ENCODE measurements at places on chromosomes 4 and X.

DNA sequence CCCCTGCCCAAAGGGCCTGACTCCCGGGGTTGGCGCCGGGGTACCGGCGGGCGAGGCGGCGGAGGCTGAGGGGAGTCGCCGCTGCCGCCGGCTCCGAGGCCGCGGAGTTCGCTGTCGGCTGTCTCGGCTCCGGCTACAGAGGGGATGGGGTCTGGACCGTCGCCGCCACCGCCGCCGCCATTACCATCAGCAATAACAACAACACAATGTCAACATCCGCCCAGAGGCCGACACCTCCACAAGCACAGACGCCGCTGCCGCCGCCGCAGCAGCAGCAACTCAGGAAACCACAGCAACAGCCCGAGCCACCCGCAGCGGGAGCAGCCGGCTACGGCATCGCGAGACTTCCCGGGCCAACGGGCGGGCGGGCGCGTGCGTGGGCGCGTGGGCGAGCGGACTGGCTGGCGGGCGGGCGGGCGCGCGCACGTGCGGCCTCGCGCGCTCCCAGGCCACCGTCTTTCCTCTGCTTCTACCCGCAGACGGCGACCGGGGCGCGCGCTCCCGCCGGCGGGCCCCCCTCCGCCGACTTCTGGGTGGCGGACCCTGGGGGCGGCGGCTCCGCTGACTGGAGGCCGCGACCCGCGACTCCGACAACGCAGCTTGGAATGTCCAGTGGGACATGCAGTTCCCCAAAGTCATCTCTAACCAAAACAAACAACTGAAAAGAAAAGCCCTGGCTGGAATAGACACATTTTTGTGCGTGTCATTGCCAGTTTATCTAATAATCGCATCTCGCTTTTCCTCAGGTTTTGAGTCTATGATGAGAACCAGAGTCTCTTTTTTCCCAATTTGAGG is at the start of gene CHIC2:
Gene CHIC2, minus strand, starts transcription at position 289 of the 795 bp plus-strand sequence. CDS start 305 bp downstream, outside the sequence.
- peak; percentile 92 for DNase-seq

DNA sequence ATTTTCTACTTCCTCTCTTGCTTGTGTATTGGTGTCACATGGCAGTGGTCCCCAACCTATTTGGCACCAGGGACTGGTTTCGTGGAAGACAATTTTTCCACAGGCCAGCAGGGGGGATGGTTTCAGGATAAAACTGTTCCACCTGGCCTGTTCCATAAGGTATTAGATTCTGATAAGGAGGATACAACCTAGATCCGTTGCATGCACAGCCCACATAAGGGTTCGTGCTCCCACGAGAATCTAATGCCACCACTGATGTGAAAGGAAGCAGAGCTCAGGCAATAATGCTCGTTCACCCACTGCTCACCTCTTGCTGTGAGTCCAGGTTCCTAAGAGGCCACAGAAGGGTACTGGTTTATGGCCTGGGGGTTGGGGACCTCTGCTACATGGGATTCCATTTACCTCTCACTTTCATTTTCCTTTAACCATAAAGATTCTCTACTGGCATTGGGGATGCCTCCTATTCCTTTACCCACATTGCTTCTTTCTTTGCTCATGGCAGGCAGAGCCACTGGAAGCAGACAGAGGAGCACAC is 38.1 kb downstream of the SEC31A start:
- no peak for DNase-seq

DNA sequence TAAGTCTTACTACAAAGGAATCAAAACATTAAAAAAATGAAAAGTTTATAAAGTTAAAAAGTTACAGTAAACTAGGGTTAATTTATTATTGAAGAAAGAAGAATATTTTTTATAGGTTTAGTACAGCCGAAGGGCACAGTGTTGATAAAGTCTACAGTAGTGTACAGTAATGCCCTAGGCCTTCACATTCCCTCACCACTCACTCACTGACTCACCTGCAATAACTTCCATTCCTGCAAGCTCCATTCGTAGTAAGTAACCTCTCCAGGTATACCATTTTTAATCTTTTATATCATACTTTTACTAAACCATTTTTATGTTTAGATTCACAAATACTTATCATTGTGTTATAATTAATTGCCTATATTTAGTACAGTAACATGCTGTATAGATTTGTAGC is 307.5 kb upstream of the FAM241A start:
- no peak for DNase-seq

DNA sequence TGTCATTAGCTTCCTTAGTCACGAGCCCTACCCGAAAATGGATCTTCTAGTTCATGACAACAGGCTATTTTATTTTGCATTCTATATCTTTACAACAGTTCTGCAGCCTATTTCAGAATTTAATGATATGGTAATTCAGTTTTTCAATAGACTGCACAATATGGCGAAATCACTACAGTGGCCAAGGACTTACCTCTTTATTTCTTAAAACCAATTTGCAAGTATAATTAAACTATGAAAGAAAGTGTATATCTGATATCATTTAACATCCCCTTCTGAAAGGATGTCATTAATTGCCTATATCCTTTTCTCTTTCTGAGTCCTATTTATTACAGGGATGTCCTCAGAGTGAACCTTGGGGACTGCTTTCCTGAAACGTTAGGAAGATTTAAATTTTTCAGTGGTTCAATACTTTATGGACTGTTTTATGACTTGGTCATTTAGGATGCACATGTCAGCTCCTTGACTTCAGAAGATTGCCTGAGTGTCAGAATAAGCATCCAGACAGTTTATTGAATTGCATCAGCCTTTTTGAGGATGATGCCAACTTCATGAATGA is 190.8 kb upstream of the GEMIN8 start:
- no peak for DNase-seq

- DNase-seq = no peak
Measured at GRCh38 chr4:137129441-137129840, 402.9 kb downstream of the PCDH18 start.

GRCh38 chrX:46916273-46916672 is 4.1 kb downstream of the JADE3 start:
- DNase-seq = no peak

- DNase-seq = peak; percentile 78
Measured at GRCh38 chr4:110104661-110105060, 93.8 kb downstream of the ELOVL6 start.

GRCh38 chr4:102764901-102765300 is 4.1 kb upstream of the MANBA start:
- DNase-seq = no peak

DNA sequence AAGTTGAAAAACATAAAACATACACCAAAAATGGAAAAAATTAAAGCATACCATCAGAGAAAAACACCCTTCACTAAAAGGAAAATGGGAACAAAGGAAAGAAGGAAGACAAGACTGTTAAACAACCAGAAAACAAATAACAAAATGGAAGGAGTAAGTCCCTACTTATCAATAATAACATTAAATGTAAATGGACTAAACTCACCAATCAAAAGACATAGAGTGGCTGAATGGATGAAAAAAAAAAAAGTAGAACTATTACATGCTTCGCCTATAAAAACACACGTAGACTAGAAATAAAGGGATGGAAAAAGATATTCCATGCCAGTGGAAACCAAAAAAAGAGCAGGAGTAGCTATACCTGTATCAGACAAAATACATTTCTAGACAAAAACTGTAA is 19.4 kb upstream of the TMSB15A start:
- DNase-seq = no peak

DNA sequence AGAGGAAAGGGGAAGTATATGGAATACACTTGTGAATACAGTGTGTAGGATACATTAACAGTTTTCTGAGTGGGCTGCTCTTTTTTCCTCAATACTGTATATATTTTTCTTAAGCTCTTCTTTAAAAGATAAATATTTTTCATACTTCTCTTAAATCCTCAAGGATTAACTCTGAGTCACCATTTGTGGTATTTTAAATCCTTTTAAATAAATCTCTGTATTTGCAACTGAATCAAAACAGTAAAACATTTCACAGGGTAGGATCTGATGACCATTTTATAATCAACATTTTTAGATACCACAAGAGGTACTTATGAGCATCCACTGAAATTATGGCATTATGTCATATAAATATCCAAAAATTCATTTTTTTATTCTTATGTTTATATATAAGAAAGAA is 87.6 kb downstream of the GAB1 start:
- DNase-seq = no peak

GRCh38 chr4:102692474-102692873 is 68.3 kb downstream of the MANBA start:
- no peak for DNase-seq

- DNase-seq = no peak
Measured at GRCh38 chr4:32684160-32684559, 1964.0 kb downstream of the PCDH7 start.

DNA sequence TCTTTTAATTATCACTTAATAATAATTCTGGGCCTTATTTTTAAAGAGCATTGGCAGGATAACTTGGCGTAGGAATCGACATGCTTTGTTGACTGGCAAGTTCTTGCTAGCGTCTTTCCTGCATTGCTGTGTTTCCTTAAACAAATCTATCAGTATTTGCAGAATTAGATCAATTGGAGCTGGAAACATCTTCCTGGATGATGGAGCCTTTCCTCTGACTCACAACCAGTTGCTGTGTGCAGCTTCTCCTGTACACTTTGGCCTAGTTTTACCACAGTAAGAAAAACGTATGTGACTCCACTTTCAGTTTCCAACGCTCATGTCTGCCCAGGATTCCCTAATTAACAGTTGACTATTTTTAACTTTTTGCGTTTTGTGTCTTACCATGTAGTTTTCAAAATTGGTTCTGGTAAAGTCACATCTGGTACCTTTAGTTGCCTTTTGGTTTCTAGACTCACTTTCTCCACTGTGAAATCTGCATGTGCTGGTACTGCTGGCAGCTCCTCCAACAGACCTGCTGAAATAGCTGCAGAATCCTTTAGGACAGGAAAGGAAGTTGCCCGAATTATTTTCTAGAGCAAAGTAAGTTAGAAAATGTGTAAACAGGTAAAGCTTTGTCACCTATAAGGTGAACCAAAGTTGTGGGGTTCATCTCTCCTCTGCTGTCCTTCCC is 553.2 kb upstream of the FAT1 start:
- no peak for DNase-seq

GRCh38 chr4:88975958-88976774 is 80.8 kb downstream of the FAM13A start:
- DNase-seq = no peak

DNA sequence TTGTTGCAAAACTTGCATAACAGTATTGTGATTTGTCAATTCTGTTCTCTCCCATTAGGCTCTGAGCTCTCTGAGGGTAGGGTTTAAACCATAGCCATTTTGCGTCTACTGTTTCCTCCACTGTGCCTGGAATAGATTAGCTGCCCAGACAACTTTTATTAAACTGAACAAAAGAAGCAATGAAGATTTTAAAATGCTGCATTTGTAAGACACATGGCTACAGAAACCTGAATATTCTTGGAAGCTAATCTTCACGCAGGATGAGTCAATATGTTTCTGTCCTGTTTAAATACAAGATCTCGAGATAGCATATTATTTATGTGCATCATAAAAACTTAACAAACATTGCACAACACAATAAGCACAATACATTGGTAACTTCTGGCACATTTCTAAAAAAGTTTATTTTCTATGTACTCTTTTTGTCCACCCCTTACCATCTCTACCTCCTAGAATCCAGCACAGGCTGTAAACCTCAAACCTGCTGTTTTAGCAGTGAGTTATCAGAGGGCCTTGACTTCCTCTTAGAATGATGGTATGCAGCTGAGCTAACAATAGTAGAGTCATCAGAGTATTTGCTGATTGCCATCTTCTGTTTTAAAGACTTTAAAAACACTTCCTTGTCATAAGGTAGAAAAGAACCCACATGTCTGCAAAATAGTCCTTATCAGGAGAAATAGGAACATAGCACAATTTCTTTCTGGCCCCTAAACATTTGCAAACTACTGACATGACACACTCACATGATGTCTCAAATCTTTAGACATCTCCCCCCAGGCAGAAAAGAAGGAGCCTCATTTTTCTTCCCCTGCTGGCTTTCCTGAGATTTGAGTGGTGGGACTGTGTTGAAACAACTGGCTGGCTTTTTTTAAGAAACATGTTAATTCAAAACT is 10.6 kb upstream of the CCNG2 start:
- no peak for DNase-seq

GRCh38 chrX:144946666-144947065 is 300.6 kb upstream of the SPANXN1 start:
- DNase-seq = no peak

DNA sequence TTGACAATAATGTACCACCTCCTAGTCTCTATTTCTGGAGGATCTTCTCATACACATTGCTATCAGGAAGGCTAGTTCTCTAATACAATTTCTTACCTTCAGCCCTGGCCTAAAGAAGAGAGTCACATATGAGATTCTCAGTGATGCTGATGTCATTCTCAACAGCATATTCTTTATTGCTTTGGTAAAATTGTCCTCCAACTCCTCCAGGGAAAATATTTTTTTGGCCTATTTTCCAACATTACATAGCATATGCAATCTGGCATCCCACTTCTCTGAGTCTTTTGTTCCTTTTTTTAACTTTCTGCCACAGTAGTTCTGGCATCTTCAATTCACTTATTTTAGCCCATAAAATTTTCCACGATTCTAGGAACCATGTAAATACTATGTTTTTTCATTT is 2363.1 kb downstream of the ARAP2 start:
- DNase-seq = no peak

- DNase-seq = no peak
Measured at GRCh38 chr4:151263455-151263854, 13.5 kb upstream of the PRSS48 start.

DNA sequence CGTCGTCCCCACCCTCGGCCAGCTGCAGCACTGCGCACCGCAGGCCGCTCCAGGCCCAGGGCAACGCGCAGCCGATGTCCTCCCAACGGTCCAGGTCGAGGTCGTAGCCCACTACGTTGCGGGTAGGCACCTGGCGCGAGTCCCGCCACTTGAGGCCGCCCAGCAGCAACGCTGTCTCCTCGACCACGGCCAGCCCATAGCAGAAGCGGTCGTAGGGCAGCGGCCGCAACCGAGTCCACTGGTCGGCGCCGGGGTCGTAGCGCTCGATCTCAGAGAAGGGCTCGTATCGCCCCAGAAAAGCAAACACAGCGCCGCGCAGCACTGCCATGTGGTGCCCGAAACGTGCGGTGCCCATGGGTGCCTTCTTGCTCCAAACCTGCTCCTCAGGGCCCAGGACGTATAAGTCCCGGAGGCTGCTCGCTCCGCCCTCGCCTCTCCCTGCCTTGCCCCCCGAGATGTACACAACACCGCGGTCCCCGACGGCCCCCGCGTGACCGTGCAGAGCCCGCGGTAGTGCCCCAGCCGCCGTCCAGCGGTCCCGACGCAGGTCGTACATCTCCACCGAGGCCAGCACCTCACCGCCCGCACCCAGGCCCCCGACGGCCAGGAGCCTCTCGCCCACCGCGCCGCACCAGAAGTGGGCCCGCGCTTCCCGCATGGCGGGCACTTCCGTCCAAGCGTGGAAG is 2.1 kb downstream of the KLHL34 start:
- DNase-seq = no peak

DNA sequence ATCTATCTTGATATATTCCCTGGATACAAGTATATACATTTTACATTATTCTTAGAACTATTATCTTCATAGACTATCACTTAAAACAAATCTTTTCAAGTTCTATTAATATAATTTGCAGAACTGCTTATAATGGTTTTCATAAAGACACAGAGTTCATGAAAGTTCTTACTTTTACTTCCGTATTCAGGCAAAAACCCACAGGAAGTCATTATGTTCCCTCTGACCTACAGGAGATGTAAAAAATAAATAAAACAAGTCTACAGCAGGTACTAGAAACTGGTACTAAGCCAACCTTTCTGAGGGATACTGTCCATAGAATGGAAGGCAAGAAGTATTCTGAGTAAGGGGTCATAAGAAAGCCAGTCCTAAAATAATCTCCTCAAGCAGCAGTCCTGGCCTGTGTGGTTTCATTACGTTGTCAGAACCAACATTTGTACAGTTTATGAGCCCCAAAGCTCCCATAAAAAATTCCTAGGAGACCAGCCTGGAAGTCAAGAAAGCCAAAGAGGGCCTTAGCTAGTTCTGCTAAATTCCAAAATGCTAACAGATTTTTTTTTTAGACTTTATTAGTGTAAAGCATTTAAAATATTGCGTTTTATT is 68.6 kb downstream of the CAMK2D start:
- DNase-seq = no peak
